GM23338 (cell line): ENCODE measurements at places on chromosomes 12 and 14. TPM values are rescaled to one million over a fixed set of nuclear protein-coding genes. Genes with fewer than 3 reads are reported as not detected.

NCAPD2 gene
- total RNA-seq, result 217 and 389 TPM in 2 replicates

TRHDE gene
- total RNA-seq, result 5.7 and 7.7 TPM in 2 replicates

- DNase-seq, result no peak
Observed at GRCh38 chr12:104272938-104273337, 30.6 kb upstream of the EID3 start.

DNA sequence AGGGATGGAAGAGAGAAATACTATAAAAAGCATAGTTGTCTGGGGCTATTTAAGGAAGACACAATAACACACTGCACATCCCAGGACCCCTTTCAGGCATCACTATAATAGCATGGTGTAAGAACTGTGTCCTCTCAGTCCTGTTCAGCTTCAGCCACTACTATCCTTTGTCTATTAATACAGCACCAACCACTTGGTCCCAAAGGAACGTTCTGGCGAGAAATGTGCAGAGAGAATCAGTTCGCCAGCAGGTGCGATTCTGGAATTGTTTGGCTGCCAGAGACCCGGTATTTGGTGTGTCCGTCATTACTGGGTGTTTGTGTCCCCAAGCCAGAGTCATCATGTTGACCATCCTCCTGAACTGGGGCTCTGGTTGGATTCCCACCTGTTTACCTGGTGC lies 52.7 kb downstream of the BICD1 start:
- DNase-seq, result no peak

GRCh38 chr12:1496162-1496900 lies 98.0 kb downstream of the FBXL14 start:
- DNase-seq, result no peak
